ENCODE measurements at places on chromosomes 12 and 14.

- DNase-seq, result no peak
These were observed 49.2 kb downstream of the EIF2S3B start for GRCh38 chr12:10554756-10555481.

DNA sequence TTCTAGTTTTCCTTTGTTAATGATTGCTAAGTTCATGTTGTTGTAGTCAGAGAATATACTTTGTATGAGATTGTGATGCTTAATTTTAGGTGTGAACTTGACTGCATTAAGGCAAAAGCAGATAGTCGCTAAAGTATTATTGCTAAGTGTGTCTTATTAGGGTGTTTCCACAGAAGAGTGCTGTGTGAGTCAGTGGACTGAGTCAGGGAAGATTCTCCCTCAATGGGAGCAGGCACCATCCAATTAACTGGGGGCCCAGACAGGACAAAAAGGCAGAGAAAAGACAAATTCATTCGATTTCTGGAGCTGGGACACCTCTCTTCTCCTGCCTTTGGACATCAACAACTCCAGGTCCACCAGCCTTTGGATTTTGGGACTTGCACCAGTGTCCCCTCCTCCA, 48.5 kb downstream of the BAZ1A start:
- DNase-seq, result no peak

GRCh38 chr14:96109596-96110355, 70.6 kb downstream of the C14orf132 start:
- DNase-seq, result no peak

DNA sequence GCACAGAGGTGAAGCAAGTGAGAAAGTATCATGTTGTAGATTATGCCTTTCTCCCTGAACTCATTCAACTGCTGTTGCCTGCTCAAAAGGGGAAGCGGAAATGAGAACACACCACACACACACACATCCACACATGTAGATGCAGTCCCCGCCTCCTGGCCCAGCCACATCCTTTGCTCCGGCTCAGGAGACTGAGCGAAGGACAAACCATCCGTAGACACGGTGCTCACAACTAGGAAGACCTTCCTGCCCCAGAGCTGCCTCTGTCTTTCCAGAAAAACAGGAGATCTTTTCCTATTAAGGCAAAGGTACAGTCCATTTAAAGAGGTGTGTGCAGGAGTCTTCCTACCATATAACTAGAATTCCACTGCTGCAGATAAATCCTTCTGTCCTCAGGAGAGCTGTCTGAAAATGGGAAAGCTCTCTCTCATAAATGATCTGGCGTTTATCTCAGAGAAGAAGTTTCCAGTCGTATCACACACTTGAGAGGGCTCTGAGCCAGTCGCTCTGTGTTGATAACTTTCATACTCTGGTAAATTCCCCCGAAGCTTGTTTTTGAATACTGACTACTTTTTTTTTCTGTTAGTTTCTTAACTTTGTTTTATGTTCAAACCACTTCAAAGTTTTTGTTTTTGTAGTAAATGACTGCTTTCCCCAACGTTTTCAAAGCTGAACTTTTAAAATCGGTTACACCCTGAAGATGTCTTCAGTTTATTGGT, at the start of gene TESPA1:
Gene TESPA1 (minus strand): TSS at position 105 of the 719 bp plus-strand sequence. CDS start 10,200 bp downstream, outside the sequence.
- peak; percentile 65 for DNase-seq

DNA sequence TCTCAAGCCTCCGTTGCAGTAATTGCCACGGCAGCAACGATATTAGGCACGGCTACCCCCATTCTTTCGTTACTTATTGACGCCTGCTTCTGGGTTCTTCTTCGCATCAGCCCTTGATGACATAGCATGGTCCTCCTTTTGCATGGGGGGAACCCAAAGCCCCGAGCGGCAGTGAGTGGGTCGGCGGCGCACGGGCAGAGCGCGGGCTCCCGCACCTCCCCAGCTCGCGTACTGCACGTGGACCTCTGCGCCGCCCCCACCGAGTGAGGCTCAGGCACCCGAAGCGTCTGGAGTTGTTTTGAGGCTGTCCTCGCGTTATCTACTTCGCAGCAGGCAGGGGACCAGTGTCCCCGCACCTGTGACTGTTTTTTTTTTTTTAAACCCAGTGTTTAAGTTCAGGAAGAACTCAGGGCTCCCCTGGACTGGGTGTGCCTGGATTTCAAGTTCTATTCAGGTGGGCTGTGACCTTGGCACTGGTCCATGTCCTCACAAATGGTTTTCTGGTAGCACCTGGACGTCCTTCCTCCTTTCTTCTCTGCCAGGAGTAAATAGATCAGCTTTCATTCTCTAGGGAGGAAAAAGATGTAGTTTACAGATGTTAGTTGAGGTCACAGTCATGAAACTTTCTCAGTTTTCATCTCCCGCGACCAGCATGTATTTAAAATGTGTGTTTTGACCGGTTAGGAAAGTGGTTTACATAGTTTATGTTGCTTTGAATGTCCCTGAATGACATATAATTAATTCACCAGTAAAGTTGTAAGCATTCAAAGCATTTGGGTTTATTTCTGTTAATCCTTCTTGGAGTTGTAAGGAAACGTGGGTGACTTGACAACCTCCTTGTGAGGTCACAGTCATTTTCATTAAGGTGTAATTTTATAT, 1.4 kb upstream of the FOXN4 start:
- no peak for DNase-seq

- DNase-seq, result no peak
These were observed 51.2 kb downstream of the TESPA1 start for GRCh38 chr12:54933376-54933775.

DNA sequence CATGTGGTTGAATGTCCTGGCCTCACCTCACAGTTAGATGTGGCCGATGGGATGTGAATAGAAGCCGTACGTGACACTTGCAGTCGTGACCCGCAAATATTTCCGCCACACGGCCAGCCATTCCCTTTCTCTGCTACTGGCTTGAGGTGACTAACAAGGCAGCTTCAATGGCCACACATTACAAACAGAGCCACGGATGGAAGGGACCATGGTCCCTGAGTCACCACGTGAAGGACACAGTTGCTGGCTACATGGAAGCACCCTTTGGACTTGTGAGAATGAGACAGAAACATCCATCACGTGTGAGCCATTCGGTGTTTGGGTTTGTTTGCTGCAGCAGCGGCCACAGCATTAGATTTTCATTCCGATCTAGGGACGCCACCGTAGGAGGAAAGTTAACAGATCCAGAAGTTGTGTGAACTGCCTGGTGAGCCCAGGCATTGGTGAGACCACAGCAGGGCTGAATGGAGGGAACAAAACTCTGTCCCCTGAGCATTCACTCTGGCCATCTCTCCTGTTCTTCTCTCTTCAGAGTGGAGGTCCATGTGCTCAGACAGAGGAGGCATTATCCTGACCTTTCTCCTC, 33.5 kb upstream of the ADGRD1 start:
- no peak for DNase-seq

GRCh38 chr14:102923201-102923924, 900 bp downstream of the AMN start:
- DNase-seq, result no peak

DNA sequence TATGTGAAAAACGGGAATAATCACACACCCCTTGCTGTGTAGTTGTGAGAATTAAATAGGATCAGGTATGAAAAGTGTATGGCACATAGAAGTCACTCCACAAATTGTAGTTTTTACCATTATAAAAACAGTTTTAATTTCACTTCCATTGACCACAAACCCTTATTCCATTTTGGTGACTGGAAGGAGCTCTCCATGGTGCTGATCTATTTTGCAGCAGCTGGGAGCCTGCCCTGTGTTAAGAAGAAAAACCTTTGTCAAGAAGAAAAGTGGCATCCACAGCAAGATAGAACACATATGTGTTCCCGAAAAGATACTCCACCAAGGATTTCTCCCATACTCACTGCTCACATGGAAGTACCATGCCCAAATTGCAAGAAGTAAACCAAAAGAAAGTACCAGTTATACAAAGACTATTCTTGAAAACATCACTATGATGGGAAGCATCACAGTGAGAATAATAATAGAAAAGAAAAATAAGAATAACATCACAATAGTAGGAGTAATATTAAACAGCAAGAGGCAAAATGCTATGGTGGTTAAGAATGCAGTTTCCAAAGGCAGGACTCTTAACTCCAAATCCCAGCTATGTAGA, 58.7 kb downstream of the TUNAR start:
- no peak for DNase-seq

GRCh38 chr12:116358893-116359761, 81.6 kb upstream of the MED13L start:
- DNase-seq, result peak; percentile 37

GRCh38 chr12:45704968-45705367, 24.5 kb upstream of the ARID2 start:
- DNase-seq, result no peak

GRCh38 chr12:89603678-89604077, 77.8 kb upstream of the POC1B start:
- no peak for DNase-seq

GRCh38 chr12:67758119-67758518, 109.6 kb downstream of the DYRK2 start:
- no peak for DNase-seq

DNA sequence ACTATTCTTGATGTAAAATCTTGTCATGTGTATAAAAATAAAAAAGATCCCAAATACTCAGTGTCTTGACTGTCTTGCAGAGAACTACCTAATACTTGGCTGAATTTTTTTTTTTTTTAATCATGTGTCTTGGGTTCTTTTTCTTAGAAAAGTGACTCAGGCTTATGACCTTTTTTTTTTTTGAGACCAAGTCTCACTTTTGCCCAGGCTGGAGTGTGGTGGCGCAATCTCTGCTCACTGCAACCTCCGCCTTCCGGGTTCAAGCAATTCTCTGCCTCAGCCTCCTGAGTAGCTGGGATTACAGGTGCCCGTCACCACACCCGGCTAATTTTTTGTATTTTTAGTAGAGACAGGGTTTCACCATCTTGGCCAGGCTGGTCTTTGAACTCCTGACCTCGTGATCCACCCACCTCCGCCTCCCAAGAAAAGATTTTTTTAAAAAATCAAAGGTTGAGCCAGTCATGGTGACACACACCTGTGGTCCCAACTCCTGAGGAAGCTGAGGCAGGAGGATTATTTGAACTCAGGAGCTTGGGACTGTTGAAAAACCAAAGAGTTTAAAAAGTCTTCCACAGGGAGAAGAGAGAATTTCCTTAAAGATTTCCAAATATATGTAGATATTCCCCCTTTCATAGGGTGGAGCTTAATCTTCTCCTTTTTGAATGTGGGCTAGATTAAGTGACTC, 17.7 kb upstream of the TDG start:
- no peak for DNase-seq

- DNase-seq, result no peak
These were observed 79.4 kb downstream of the METTL25 start for GRCh38 chr12:82437744-82438143.

GRCh38 chr12:2408262-2408661, 355.5 kb downstream of the CACNA1C start:
- no peak for DNase-seq

DNA sequence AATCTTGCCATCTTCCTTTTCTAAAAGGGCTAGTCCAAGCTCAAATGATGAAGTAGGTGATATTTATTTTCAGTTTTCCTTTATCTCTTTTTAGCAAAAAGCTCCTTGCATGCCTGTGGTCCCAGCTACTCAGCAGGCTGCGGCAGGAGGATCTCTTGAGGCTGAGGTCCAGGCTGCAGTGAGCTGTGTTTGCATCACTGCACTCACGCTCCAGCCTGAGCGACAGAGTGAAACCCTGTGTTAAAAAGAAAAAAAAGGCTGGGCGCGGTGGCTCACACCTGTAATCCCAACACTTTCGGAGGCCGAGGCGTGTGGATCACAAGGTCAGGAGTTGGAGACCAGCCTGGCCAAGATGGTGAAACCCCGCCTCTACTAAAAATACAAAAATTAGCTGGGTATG, 5.0 kb downstream of the TMEM116 start:
- no peak for DNase-seq

DNA sequence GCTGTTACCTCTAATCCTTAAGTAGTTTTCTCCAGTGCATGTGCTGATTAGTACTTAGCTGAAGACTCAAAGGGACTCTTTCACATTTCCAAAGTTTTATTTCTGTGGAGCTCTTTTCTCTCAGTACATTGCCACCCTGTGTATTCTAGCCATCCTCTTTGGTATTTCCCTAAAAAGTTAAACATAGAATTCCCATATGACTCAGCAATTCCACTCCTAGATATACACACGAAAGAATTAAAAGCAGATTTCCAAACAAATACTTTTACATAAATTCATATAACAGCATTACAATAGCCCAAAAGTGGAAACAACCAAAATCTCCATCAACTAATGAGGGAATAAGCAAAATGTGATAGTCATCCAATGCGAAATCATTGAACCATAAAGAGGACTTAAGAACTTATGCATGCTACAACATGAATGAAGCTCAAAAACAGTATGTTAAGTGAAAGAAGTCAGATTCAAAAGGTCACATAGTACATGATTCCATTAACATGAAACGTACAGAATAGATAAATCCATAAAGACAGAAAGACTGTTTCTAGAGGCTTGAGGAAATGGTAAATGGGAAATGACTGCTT, 9.0 kb upstream of the NOVA1 start:
- DNase-seq, result no peak

DNA sequence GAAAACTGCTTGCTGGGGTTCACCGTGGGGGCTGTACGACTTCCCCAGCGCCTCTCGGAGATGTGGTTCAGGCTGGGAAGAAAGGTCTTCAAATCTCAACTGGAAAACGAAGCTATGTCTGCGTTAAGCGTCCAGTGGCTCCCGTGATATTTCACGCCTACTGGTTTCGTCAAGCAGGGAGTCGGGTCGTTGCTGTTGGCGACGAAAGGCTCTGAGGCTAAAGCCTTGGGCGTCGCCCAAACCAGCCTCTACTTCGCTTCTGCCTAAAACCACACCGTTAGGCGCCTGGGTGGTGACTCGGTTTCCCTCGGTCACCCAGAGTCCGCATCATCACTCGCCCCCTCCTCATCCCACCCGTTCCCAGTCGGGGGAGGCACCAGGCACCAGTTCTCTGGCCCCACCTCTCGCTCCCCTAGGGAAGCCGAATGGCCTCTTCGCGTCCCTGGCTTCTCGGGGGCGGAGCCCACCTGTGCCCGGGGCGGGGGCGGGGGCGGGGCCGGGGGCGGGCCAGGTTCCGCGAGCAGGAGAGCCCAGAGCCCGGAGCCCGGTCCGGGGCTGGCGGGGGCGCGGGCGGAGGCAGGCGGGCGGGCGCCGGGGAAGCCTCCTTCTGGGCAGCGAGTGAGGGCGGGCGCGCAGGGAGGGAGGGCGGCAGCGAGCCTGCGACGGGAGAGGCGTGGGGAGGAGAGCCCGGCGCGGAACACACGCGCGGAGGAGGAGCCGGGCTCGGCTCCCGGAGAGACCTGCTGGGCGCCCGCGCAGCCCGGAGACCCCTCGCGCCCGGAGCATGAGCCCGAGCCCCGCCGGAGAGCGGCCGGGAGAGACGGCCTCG, at the start of gene B4GALNT3:
Gene B4GALNT3 (plus strand): TSS at position 510 of the 829 bp plus-strand sequence. CDS start 438 bp downstream, outside the sequence.
- DNase-seq, result no peak

GRCh38 chr14:52463375-52463774, 88.9 kb downstream of the TXNDC16 start:
- DNase-seq, result no peak

GRCh38 chr12:117202556-117202955, 12.3 kb upstream of the FBXO21 start:
- no peak for DNase-seq

GRCh38 chr12:101018540-101018939, 191.5 kb downstream of the SLC5A8 start:
- no peak for DNase-seq
